GM12892 (cell line): ENCODE measurements at places on chromosomes 7 and 10.

DNA sequence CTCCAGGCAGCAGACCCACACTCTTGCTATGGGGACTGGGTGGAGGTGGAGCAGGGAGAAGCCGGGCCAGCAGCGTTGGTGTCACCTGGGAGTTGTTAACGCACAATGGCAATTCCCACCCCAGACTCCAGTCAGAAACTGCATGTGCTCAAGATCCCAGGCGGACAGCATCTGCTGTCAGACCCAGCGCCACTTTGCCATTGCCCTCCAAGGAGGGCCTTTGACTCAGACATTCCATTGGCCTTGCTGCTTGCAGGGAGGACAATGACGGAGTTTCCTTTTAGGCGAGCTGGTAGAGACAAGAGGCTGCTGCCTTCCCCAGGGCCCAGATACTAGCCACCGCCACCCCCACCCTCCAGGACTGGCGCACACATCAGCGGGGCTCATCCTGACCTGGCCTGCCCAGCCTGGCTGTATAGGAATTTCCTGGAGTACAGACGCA is 34.5 kb downstream of the ZNF775 start:
- no peak for DNase-seq

DNA sequence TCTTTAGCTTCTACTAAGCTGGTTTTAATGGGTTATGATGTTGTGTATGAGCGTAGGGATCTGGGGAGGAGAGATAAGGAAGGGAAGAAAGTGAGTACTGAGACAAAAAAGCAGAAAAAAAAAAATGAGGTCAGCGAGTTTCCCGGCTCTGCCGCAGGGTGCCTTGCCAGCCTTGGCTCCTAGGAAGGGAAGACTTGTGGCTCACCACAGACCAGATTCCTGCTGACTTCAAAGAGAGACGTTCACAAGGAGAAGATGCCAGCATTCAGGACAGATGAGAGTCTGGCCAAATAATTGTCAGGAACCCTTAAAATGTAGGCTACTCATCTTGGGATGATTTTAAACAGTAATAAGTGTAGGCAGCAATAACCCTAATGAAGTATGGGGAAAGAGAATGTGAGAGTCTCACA is 11.4 kb upstream of the FAS start:
- DNase-seq, result no peak

DNA sequence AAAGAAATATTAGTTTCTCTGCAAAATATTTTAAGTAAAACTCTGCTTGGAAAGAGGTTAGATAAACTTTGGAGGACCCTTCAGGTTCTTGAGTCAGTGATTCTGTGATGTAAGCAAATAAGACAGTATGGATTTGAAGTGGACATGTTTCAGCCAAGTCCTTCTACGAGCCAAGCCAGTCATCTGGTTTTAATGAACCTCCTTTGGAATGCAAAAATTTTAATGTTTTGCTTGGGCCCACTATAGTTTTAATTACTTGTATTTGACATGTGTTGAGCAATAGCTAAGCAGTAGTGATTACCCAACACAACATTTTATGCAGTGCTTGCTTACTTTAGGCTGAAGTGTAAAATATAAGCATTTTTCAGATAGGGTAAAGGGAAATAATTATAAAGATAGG is 296.3 kb upstream of the SEMA3D start:
- DNase-seq, result no peak

DNA sequence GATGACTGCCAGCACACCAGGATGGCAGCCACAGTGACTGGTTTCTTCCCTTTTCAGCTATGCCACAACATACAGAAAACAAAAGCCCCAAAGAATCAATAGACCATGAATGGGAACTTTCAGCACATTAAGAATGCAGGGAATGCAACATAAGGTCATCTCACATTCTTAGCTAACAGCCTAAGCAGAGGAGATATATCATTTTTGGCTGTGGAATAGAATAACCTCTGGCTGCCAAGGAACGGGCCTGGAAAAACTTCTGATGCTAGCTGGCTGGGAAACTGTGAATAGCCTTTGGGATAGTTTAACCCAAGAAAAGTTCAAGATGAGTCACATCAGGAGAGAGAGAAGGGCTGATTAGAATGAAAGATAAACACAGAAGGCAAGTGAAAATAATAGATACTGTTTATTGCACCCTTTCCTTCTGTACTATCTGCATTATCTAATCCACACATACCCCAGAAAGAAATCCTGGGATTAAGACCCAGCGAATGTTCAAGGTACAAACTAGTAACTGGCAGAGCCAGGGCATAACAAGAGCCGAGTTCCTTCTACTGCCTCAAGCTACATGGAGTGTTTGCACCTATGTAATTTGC is 169.2 kb downstream of the SEMA3A start:
- no peak for DNase-seq

- no peak for DNase-seq
Measured at GRCh38 chr7:140611641-140612040, 29.0 kb downstream of the DENND2A start.

DNA sequence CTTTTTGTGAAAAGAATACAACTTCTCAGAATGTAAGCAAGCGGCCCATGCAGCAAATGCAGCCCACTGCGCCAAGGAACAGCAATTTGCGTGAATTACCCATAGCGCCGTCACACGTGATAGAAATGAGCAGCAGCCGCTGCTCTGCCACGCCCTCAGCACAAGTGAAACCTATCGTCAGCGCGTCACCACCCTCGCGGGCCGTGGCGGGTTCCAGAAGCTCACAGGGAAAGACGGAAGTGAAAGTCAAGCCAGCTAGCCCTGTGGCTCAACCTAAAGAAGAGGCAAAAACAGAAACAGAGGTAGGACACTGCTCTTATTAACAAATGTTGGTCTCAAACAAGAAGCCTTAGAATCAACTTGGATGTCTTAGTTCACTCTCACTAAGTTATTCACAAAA is 70.5 kb downstream of the SHH start:
- DNase-seq, result no peak

DNA sequence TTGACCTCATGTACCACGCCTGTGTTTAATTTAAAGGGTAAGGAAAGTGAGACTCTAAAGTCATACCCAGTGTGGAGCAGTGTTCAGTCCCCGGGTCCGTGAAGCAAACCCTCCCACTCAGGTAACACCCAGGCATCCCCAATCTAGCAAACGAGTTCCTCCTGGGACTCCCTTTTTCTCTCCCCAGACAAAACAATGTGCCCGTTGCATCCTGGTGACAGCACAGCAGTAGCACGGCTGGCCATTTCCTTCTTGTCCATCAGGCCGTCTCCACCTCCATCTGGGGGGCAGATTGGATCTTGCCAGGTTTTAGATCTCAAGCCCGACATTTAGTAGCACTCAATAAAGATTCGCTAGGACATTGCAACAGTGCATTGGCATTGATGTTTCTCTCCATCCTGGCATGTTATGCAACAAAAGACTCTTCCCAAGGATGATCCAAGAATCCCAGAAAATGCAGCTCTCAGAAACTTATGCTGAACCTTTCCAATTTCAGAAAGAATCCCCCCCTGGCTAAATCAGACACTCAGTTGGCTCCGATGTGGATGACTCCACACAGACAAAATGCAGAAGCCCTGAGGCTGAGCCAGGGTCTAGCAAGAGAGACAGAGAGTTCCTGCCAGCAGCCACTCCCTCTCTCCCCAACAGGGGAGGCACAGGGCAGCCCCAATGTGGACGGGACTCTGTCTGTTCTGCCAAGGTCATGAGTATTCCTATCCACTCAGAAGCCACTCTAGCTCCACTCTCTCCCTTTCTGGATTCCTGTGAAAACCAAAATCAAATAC is 274.5 kb upstream of the MGMT start:
- DNase-seq, result no peak
